NCI-H69 (cell line): ENCODE measurements at places on chromosomes 5 and 9.

DNA sequence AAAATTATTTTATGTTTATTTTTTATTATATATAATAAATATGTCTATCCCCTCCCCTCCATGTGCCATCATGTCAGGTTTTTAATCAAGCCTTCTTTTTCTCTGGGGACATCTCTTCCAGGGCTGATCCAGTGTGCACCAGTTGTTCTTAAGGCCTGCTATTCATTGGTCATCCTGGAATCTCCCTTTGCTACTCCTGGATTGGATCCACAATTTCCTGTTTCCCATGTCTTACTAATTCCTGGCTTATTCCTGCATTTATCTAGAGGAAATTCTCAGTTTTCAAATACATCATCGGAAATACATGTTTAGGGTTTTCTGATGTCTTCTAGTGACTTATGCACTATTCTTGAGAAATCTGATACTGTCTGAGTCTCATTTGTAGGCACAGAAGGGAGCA is 56.8 kb downstream of the ANGPTL2 start:
- no peak for DNase-seq

GRCh38 chr9:99058964-99059921 is 45.7 kb upstream of the TGFBR1 start:
- DNase-seq: no peak

- no peak for DNase-seq
Measured at GRCh38 chr5:139969318-139969717, 73.8 kb downstream of the NRG2 start.

DNA sequence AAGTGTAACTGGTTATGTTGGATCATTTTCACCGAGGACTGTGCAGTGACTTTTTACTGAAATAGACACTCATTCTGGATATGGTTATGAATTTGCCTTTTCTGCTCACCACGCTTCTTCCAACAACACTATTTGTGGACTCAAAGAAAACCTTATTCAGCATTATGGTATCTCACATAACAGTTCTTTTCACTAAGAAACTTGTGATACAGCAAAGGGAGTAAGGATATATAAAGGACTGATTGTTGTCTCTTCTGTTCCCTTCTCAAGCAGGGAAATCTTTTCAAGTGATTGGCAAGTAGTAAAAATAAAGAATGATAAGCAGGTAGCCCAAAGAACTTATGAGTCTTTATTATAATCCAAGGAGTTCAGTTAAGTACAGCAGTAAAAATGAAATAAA is 131.5 kb upstream of the SV2C start:
- no peak for DNase-seq

DNA sequence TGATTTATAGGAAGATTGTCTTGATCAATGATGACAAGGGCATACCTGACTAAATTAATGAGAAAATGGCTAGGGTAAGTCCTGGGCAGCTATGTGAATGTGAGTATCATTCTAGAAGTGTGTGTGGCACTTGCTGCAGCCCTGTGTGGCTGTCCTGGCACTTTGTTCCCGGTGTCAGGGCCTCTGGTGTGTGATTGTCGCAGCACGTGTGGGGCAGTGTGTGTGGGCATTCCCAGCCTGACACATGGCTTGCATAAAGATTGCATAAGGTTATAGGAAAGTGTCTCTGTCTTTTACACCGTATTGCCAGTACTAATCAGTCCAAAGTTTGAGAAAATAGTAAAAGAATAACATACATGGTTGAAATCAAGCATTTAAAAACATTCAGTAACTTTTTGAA is 74.4 kb downstream of the TRIO start:
- DNase-seq: no peak

- DNase-seq: no peak
Measured at GRCh38 chr9:8424786-8425410, 625.3 kb upstream of the DMAC1 start.

- DNase-seq: no peak
Measured at GRCh38 chr9:4820168-4820567, 27.4 kb downstream of the RCL1 start.

GRCh38 chr9:32406046-32406445 is 21.6 kb downstream of the ACO1 start:
- DNase-seq: no peak

- DNase-seq: no peak
Measured at GRCh38 chr5:78995521-78996007, 10.5 kb upstream of the ARSB start.

DNA sequence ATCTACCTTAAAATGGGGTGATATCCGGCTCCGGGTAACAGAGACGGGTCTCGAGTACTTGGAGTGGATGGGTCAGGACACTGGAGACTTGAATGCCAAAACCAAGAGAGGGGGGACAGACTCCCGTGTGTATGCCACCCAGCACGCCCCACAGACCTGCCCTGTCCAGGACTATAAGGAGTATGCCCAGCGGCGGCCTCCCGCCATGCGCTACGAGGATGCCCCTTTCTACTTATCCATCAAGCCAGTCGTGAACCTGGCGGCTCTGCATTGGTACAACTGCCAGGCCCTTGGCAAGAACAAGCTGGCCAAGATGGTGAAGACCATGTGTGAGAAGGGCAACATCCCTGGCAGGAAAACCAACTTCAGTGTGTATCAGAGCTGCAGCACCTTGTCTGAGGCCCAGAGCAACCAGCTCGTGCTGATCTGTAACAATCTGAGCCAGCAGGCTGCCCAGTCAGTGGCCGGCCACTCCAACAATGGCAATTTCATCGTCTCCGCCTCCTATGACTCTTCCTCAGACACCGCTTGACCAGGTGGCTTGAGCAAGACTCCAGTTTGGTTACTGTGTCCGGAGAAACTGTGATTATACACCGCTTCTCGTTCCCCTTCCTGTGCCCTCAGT is 99.4 kb downstream of the INIP start:
- DNase-seq: no peak

- no peak for DNase-seq
Measured at GRCh38 chr5:76319673-76320072, 83.4 kb upstream of the IQGAP2 start.

DNA sequence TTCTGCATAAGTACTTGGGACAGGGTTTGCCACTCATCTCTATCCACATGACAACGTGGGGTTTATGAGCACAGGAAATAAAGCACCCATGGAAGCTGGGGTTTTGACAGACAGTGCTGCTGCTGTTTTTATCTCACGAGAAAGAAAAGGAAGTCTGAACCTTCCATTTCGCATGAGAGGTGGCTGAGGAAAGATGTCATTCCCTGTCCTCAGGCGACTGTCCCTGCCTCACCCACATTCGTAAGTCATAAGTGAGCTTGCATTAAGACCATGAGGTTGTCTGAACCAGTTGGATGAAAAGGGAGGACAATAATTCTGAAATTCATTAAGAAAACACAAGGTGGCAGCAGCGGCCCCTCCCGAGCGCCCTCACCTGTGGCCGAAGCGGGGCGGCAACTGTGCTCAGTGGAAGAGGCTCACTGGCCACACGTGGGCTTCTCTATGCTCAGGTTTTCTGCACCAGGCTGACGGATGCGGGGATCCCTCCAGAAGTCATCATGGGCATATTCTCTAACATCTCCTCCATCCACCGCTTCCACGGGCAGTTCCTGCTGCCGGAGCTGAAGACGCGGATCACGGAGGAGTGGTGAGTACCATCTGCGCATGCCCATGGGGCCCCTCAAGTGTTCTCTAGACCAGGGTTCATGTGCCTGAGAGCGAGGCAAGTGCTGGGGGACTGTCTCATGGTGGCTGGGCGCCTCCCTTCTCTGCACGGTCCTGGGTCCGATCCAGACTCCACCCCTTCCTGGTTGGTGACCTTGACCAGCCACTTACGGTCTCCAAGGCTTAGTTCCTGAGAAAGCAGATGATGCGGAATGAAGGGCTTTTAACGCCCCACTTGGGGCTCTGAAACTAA is 54.7 kb upstream of the SUSD3 start:
- peak; percentile 70 for DNase-seq

GRCh38 chr9:127862075-127863011 is 7.9 kb upstream of the ENG start:
- DNase-seq: no peak

GRCh38 chr5:177478711-177479646 is 5.5 kb upstream of the DBN1 start:
- no peak for DNase-seq

DNA sequence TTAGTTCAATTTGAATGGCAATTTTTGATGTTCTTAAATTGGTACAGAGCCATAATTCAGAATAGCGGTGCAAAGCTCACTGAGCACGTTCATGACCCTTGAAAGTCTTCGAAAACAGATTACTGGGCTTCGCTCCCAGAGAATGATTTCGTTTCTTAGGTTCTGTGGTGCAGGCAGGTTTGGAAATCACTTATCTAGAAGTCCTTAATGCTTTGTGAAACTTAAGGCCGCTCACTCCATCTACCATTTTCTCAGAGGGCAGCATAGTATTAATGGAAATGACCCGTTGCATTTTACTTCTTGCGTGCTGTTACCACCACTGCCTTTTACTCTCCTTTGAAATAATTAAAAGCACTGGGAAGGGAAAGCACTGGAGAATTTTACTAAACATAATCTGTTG is 2.9 kb upstream of the MAT2B start:
- no peak for DNase-seq

GRCh38 chr5:131461742-131462141 is 173.3 kb downstream of the RAPGEF6 start:
- DNase-seq: no peak

GRCh38 chr5:133164759-133165158 is 112.9 kb downstream of the HSPA4 start:
- DNase-seq: no peak

DNA sequence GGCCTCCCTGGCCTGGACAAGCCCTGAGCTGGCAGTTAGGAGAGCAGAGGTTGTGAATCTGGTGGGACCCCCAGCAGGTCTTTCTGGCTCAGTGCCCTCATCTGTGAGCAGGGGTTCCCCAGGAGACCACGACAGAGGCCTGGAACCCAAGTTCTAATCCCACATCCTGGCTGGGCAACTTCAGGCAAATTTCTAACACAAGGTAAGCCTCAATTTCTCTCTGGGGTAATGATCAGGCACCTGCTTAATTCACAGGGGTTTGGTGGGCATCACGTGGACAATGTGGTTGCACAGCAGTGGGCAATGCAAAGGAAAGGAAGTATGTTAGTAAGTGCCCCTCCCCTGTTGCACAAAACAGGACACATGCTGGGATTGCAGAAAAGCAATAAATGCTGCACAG is 1.9 kb upstream of the KCNIP1 start:
- peak; percentile 35 for DNase-seq

DNA sequence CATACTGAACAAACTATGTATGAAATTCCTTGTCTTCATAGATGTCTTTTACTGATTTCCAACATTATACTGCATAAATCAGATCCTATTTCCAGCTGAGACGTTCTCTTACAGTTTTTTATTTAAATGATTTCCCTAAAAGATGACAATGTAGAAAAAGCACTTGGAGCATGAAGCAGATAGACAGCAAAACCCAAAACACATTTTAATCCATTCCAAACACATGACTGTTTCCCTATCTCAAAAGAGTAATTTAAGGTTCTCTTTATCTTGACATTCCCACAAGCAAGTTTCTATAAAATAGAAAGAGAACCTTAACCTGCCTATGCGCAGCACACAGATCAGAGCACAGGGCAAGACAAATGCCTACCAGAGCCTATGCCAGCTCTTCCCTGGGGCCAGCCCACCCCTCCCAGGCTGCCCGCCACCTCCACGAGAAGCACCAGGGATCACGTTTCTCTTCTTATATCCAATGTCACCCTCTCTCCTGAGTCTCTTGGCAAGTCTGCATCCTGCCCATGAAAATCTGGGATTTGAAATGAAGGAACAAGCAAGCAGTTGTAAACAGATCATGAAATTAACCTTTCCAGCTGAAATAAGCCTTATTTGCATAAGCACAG is 52.4 kb downstream of the RETREG1 start:
- DNase-seq: peak; percentile 50

GRCh38 chr9:93910598-93910997 is 44.6 kb downstream of the BARX1 start:
- no peak for DNase-seq

DNA sequence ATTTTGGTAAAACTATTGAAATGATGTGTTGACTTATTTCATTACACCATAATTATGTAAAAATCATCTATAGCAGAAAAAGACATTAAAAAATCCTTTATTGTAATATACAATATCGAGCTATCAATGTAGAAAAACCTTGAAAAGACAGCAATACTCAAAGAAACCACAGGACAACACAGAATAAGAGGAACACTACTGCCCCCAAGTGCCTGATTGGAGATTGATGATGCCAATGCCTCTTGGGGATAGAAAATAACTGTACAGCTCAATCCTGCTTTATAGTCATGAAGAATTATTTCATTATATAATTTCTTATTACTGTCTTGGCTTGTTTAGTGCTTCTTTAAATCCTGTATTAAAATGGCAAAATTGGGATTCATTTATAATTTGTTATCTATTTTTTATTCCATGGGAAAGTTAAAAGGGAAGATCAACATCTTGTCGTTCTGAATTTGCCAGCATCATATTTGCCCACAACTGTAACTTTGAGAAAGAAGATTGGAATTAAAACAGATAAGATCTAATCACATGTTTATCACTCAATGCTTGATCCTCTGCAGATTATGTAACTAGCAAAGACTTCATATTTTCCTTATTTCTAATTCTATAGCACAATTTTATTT is 337.5 kb downstream of the CDH9 start:
- peak; percentile 83 for DNase-seq

GRCh38 chr9:121857928-121858327 is 206.5 kb downstream of the DAB2IP start:
- DNase-seq: peak; percentile 76

DNA sequence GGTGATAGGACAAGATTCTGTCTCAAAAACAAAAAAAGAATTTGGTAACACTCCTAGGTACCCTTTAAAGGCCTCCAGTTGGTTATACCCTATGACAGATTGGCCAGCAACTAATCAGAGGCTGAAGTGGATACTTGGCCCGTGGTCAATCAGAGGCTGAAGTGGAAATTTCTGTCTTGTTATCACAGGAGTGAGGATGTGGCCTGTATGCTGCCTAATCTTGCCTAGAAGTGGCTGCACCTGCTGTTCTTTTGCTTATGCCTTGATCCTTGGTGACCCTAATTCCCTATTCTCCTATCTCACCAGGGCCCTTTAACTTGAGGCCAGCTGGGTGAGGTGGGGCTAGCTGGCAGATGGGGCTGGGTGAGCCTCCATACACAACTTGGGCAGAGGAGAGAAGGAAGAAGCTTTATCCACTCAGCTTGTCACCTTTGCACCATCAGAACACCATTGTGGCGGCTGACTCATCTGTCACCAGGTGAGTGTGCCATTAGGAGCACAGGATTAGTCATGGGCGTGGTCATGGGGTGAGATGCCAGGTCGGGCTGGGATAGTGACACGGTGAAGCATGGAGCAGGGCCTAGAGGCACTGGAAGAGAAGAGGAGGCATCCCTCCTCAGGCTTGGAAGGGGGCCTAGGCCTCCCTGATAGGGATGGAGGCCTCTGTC is 41.5 kb downstream of the SAR1B start:
- peak; percentile 44 for DNase-seq

- DNase-seq: peak; percentile 37
Measured at GRCh38 chr9:121824651-121825030, 173.2 kb downstream of the DAB2IP start.

GRCh38 chr5:131505237-131505908 is 129.7 kb downstream of the RAPGEF6 start:
- no peak for DNase-seq
